Activated CD4-positive, alpha-beta T cell treated with anti-CD3 and anti-CD28 coated beads for 24 hours (primary cell): ENCODE measurements at places on chromosomes 1 and 21.

DNA sequence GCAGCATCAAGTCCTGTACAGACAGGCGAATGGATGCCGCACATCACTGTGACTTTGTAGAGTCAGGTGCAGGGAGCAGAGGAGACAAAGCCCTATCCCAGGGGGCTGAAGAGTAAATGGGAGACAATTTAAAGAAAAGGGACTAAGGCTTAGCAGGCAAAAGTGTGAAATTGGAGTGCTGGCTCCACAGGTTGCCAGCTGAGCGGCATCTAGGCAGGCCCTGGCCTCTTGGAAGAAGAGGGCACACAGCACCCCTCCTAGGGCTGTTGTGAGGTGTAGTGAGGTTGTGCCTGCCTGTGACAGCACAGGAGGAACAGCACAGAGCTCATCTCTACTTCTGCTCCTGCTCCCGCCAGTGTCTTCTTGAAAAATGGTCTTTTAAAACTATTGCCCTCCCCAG, 47.3 kb downstream of the TENT5C start:
- DNase-seq = no peak

GRCh38 chr1:55089683-55090082, 50.3 kb downstream of the PCSK9 start:
- no peak for DNase-seq

DNA sequence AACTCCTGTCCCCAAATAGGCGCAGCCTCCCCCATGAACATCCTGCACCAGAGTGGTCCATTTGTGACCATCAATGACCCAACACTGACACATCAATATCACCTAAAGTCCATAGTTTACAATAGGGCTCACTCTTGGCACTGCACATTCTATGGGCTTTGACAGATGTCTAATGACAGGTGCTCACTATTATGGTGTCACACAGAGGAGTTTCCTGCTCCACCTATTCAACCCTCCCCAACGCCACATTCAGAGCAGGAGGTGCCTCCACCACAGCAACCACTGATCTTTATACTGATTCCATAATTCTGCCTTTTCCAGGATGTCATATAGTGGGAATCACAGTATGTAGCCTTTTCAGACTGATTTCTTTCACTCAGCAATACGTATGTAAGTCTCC, 24.2 kb downstream of the GNG4 start:
- DNase-seq = no peak

DNA sequence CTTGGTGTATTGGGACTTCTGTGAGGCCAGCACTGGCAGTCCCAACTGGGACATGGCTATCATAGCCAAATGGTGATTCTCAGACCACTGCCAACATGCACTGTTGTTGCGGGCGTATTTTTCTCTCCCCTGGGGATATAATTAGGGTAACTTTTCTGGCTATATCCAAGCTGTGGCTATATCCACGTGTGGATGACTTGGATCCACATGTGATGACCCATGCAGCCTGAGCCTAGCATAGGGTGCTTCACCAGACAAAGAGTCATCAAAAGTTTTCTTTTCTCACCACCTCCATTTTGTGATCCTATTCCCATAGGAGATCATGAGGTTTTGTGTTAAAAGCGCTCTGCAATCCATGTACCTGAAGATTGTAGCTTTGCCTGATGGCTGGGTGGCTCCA, 51.2 kb upstream of the CSF3R start:
- DNase-seq = no peak

- DNase-seq = no peak
These were observed 7.0 kb upstream of the CCT8 start for GRCh38 chr21:29080454-29080941.

DNA sequence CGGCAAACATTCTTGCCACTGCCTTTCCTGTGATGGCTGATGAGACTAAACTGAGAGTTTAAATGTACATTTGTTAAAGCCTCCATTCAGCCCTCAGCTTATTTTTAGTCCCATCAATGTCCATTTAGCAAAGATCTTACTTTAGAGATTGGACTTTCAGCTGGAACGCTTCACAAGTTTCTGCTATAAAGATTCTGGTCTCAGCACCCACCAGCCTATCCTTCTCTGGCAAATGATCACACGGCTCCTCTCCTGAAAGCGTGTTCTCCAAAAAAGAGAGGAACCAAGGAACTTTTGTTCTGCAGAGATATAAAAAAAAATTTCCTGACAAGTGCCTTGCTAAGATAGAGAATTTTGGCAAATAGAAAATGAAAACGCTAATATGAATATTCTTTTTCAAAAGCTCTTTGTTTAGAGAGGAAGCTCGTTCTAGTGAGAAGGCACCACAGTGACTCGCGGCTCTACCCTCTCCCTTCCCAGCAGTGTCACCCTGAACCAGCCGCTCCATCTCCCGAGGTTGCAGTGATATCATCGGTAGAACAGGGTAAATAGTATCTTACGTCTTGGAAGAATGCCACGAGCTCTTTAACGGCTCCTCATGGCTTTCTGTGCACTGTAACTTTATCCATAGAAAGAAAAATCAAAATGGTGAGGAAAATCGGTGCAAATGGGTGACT, 200.2 kb downstream of the APP start:
- DNase-seq = no peak

GRCh38 chr1:180533266-180533987, 25.3 kb upstream of the OVAAL start:
- DNase-seq = peak; percentile 52

- no peak for DNase-seq
These were observed 310.1 kb downstream of the PAPPA2 start for GRCh38 chr1:176773038-176773437.

- DNase-seq = no peak
These were observed 187.1 kb upstream of the COA6 start for GRCh38 chr1:234186037-234186688.

GRCh38 chr1:44284184-44284583, 70.9 kb downstream of the ERI3 start:
- no peak for DNase-seq

DNA sequence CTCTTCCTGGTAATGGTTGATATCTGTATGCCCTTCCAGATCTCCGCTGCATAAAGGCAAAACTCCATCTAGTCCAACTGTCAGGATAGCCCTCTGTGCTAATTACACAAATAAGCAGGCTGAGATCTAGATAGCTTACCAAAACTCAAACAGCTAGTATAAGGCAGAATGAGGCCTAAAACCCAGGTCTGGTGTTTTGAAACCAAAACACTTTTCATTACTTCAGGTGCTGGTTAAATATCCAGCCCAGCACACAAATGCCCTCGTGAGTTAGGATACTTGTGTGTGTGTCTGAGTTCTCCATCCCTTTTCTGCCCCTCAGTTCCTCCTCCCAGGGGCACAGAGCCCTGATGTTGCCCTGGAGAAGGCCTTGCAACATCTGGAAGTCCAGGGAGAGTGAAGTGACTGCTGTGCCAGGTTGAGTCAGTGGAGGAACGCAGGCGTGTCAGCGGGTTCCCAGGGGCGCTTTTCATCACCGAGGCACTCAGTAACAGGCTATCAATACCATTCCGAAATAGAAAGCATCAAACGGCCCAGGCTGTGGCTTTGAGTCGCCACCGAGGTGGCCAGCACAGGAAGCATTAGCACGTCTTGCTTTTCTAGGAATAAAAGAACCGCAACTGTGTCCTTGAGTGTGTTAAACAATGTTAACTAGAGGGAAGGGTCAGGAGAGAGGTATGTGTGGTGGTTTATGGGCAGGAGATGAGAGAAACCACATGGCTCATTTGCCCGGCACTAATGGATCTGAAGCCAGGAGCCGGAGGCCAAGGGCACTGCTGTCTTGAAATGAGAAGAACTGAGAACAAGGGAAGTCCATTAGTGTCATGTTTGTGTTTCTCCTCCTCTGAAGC, 90.7 kb upstream of the WLS start:
- DNase-seq = no peak

DNA sequence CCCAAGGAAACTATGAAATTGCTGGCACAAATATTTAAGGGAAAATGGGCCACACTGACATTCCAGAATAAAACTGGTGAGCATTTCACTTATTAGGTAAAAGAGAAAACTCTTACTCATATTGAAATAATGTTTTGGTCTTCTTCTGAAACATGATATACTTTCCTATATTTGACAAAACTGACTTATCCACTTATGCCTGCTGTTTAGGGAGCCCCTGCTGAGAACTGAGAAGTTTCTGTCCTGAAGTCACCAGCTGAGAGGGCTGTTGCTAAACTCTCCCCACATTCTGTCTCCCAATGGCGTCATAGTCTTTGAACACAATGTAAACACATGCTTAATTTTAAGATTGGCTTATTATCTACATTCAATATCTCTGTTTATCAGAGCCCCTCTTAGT, 46.8 kb upstream of the ZC3H11B start:
- DNase-seq = no peak

GRCh38 chr1:224041032-224041431, 72.9 kb upstream of the FBXO28 start:
- DNase-seq = no peak

DNA sequence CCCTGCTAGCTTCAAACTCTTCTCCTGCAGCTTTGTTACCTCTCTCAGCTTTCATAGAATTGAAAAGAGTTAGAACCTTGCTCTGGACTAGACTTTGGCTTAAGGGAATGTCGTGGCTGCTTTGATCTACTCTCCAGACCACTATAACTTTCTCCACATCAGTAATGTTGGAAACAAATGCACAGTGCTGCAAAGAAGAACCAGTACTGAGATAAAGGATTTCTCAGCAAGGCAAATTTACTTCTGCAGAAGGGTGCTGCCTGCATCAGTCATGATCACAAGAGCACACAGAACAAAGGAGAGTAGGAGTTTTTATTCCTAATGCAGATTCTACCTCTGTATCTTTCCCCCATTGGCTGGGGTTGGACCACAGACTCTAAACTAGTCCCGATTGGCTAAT, 621.6 kb upstream of the CHRM3 start:
- no peak for DNase-seq

DNA sequence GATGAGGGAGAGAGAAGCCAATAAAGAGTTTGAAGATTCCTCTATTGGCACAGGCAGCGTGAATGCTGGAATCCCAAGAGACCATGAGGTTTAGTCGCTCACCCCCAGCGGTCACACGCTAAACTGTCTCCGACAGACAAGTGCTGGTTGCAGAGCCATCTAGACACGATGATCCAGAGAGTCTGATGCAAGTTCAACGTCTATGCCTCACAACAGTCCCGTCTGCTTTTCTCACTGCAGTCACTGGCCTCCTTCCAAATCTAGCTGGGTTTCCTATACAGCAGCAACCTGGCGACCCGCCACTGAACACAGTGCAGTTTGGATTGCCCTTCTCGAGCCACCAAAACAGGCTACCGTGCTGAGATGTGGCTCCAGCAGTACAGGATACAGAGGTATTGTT, 98.6 kb upstream of the KRTAP19-8 start:
- DNase-seq = no peak

GRCh38 chr1:3774946-3775489, 2.5 kb downstream of the SMIM1 start:
- no peak for DNase-seq

DNA sequence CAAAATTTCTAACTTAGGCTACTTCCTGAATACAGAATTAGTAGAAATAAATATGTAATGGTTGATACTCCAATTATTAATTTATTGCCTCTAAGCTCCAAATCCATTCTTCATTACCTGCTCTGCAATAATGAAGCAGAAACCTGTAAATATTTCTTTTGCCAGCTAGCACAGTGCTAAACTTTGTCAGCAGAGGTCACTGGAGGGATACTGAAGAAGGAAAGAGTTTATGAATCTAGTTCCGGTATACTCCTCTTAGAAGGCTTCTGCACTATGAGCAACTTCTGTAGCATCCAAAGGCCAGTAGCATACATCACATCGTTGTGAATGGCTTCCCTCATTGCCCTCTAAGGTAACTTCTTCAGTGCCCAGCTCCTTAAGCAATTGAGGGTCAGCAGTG, 81.0 kb upstream of the LHX8 start:
- DNase-seq = no peak

GRCh38 chr1:21693732-21694131, 24.6 kb upstream of the RAP1GAP start:
- no peak for DNase-seq

- DNase-seq = peak; percentile 78
These were observed 20.4 kb upstream of the TARBP1 start for GRCh38 chr1:234499119-234499942.

DNA sequence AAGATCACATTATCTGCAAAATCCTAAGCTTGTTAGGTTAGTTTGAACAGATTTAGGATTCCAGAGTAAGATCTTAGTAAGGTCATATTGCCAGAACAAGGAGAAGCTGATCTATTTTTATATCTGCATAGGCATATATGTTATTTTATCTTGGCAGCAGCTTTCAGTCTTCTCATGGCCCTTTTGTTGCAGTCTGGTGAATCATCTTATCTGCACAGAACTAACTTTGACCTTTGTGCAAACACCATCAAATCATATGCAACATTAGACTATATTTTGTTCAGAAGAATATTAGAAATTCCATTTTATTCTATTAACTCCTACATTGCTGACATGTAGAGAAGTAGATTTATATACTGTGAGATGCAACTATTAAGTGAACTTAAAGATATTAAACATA, 107.3 kb downstream of the CLEC20A start:
- DNase-seq = no peak

GRCh38 chr1:180366371-180367068, 135.9 kb downstream of the ACBD6 start:
- DNase-seq = no peak

GRCh38 chr1:26938004-26938658, 16.6 kb downstream of the NUDC start:
- DNase-seq = no peak

DNA sequence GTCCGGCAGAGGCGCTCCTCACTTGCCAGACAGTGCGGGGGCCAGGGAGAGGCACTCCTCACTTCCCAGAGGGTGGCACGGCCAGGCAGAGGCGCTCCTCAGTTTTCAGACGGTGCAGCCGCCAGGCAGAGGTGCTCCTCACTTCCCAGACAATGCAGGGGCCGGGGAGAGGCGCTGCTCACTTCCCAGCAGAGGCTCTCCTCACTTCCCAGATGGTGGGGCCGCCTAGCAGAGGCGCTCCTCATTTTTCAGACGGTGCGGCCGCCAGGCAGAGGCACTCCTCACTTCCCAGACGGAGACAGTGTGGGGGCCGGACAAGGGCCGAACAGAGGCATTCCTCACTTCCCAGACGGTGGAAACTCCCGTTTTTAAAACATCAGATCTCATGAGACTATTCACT, 238.4 kb upstream of the CACYBP start:
- DNase-seq = no peak

DNA sequence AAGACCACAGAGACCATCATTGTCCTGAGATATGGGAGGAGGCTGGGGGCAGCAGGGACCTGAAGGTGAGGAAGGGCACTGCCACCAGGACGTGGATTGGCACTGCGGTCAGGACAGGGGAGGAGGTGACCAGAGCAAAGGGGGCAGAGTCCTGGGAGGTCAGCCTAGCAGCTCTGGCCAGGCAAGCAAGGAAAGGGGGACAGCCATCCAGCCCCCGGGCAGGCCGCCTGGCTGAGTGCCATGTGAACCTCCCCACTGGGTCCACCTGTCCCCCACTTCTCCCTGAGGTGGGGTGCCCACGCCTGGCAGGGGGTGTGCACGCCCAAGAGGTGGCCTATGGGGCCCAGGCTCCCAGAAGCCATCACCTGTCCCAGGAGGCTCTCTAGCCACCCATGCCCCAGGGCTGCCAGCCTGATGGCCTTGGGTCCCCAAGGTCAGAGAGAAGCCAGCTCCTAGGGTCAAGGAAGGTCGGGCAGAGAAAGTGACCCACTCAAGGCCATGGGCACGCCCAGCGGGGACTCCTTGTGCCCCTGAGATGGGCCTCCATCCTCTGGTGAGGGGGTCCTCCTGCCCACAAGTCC, 17.6 kb upstream of the PTTG1IP start:
- no peak for DNase-seq

- no peak for DNase-seq
These were observed 78.5 kb downstream of the GALNT2 start for GRCh38 chr1:230145505-230145899.

GRCh38 chr1:231581859-231582258, 44.7 kb upstream of the DISC1 start:
- DNase-seq = no peak
